SK-N-MC (cell line): ENCODE measurements at places on chromosomes 12 and 14.

DNA sequence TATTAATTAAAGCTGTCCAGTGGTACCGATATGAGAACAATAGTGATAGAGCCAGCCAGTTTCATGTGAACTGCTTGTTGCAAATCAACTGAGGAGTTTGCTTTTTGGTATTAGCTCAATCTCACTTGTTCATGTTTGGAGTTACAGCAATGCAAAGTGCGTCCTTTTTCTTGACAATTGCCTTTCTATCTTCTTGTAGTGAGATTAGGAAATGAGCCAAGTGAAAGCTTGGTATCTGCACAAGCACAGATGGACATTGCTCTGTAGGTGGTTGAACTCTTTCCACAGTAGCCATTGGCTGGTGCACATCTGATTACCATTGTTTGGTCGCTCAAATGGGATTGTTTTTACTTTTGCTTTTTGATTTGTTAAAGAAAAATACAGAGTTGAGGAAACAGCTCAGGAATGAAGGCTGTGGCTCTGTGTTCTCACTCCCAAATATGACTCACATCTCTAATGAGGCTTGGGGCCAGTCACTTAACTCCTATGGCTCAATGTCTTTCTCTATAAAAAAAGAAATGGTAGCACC, 241.4 kb downstream of the BMP4 start:
- no peak for DNase-seq

- DNase-seq = no peak
These were observed 117.6 kb downstream of the SUDS3 start for GRCh38 chr12:118493962-118494361.

DNA sequence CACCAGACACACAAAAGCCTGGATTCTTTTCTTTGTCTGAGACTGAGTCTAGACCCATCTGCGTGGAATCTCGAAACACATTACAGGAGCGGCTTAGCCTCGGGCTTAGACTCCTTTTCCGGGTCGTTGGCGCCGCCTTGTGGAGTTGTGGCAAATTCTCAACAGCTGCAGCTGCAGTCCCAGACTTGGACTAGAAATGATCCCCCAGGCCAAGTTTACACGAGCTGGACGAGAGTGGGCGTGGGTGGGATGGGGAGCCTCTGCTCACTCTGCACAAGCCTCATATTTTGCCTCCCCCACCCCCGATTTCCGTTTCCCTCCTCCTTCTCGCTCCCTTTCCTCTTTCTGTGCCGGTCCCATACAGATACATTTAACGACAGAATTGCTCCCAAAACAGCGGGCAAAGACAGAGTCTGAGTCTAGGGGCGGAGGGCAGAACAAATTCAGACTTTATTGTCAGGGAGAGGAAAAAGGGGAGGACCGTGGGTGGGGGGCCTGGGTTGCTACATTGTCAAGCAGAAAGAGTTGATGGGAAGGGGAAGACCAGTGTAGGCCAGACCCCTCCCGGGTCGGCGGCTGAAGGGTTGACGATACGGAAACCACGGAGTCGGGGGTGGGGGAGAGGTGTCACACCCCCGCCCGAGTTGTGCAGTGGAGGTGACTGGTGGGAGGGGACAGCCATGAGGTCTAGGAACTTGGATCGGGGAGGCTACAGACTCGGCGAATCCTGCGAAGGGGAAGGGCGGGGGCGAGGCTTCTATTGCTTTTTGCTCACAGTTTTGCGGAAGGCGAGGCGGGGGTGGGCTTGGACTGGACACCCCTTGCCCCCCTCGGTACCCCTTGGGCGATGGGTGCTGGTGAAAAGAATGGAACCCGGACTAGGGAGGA, 4.7 kb upstream of the GPR84 start:
- DNase-seq = peak; percentile 81

GRCh38 chr14:76844223-76844622, 18.0 kb downstream of the LRRC74A start:
- DNase-seq = no peak

- DNase-seq = peak; percentile 22
These were observed 345.6 kb downstream of the PAWR start for GRCh38 chr12:79344855-79345847.

- no peak for DNase-seq
These were observed 20.4 kb upstream of the AMIGO2 start for GRCh38 chr12:47100160-47100559.

GRCh38 chr14:64040044-64040443, 187.2 kb downstream of the SYNE2 start:
- no peak for DNase-seq

DNA sequence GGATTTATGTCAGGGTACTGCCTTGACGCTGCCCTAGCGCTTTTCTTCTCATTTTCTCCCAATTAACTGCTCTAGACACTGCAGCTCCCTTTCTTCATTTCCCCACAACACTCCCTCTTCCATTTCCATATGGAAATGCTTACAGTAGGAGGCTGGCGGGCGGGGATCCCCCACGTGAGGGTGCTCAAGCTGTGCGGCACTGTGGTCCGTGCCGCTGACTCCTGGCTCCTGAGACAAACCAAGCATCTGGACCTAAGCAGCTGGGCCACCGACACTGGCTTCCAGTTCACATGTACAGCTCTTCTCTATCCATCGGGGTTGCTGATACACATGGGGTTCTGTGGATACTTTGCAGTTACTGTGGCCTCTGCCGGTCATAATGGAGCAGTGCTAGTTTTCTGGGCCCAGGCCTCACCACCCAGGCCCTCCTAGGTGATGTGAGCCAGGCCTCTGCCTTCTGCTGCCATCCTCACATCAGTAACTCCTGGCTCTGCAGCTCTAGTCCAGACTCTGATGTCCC, 20.2 kb downstream of the TCHP start:
- DNase-seq = no peak

DNA sequence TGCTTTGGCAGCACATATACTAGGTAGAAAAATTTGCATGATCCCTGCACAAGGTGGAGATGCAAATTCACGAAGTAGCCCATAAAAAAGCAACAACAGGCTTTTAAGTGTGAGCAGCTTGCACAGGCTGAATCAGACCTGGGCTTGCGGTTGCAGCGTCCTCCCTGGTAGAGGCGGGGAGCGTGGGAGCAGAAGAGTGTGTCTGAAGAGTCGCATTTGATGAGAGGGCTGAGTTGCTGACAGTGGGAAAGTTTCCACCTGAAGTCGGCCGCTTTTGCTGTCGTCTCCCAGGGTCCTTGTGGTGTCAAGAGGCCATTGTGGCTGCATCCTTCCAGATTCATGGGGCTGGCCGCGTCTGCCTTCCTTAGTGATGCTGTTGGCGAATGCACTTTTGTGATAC, 6.2 kb downstream of the AACS start:
- DNase-seq = no peak

DNA sequence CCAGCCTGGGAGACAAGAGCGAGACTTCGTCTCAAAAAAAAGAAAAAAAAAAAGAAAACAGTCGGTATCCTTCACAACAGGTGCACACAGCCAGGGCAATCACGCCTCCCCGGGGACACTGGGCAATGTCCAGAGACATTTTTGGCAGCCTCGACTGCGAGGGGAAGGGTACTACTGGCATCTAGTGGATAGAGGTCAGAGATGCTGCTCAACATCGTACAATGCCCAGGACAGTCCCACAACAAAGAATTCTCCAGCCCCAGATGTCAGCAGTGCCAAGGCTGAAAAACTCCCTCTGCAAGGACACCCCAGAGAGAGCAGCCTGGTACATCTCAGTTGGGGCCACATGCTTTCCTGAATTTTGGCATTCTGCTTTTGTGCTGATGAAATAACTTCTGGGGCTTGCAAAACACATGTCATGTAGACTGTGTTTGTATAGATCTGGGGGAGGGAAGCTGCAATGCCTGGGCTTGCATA, 21.5 kb downstream of the ALDH2 start:
- DNase-seq = peak; percentile 52

DNA sequence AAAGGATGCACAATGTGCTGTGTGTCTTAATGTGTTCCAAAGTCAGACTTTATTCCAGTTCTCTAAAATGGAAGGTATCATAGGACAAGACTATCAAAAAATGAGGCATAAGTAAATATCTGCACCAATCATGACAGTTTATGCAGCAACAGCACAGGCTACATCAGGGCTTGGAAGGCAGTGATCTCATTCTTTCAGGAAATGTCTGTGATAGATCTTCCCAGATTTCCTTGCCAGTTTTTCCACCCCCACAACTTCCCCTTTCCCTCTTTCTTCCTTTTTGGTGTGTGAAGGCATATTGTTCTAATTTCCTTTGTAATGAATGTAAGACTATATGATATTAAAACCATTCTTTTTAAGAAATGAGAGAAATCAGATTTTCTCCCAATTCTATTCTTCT, 326.7 kb downstream of the ATP23 start:
- no peak for DNase-seq

DNA sequence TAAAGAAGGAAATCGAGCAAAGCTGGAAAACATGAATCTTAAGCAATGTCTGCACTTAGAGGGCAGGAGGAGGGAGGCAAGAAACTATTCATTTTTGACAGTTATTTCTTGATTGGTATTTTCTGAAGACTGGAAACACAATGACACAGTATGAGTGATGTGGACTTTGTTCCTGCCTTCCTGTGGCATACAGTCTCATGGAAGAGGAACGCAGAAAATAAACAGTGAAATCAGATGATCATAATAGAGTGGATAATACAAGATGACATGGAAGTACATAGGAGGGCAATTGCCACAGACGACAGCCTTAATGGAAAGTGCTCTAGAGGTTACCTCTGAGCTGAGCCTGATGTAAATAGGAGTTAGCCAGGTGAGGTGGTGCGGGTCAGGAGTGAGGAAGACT, 140.4 kb upstream of the MAX start:
- no peak for DNase-seq

DNA sequence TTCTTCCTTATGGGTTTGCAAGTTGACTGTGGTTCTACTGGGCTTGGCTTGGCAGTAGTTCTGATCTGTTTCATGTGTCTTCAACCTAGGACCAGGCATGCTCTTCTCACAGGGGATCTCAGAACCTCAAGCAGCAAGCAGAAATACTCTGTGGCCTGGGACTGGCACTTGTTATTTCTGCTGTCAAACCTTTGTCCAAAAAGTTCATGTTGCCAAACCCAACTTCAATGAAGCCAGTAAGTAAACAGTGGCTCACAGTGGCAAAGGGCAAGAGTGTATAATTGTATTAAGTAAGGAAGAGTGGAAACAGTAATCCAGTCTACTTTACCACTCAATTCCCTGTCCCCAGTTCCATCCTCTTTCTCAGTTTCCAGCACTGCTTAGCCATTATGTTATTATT, 15.7 kb upstream of the HMGA2 start:
- no peak for DNase-seq

DNA sequence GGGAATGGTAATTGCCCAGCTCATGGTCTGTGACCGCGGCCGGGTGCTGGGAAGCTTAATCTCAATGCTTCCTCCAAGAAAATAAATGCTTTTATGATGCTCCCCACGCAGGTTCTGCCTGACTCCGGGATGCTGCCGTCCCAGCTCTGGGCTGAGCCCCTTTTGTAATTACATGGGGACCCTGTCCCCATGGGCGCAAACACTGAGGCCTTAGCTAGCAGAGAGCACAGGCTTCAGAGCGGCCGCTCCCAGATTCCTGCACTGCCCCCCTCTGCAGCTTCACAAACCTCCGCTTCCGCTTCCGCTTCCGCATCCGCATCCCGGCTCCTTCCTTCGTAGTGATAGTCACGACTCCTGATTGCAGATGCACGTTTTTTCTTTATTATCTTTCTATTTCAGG, 129.5 kb downstream of the KIF26A start:
- DNase-seq = no peak

- no peak for DNase-seq
These were observed 43.9 kb downstream of the MVK start for GRCh38 chr12:109617491-109617890.

DNA sequence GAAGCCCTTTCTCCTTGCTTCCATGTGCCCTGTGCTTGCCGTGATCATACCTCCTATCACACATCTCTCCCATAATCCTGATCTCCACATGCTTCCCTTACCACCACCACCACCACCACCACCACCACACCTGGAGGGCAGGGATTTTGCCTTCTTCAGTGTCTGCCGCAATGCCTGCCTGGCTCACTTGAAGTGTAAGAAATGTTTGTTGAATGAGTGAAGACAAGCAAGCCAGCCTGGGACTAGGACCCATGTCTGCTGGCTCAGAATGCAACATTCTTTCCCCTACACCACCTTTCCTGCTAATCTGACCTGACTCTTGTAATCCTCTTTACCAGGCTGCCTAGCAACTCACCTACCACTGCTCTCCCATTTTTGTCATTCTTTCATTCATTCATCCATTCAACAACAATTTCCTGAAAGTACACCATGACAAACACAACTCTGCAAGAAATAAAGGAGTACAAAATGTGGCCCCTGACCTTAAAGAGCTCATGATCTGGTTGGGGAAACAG, 3.5 kb upstream of the NID2 start:
- DNase-seq = no peak

DNA sequence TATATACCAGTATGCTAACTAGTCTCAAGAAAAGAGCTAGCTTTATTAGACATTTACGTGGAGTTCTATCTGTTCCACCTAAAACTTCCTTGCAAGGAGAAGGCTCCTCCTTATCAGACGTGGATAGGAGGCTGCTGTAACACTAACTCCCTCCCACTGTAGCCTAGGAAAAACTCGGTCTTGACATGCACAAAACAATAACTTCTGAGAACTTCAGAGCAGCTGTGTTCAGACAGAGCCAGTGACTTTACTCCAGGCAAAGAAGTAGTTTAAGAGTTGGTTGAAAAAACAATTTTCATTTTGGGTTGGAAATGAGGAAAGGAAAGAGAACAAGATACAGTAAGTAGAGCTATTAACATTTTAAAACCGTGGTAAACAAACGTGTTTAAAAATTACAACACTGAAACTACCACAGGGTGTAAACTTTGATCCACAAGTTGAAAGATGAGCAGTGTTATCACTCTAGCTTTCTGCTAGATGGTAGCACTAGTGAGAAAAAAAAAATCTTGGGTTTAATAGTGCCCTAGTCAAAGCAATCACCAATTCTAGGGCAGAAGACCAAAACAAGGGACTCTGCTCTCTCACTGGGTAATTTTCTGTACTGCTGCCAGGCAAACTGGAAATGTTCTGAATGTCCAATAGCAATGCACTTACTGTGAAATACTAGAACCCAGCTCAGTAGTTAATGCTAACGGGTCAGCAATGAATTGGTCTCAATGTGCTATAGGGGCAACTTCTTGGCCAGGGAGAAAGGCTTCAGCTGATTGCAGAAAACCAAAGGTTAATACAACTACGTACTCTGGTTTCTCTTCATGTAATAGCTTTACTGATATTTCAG, 2.4 kb downstream of the ATF7 start:
- DNase-seq = no peak

DNA sequence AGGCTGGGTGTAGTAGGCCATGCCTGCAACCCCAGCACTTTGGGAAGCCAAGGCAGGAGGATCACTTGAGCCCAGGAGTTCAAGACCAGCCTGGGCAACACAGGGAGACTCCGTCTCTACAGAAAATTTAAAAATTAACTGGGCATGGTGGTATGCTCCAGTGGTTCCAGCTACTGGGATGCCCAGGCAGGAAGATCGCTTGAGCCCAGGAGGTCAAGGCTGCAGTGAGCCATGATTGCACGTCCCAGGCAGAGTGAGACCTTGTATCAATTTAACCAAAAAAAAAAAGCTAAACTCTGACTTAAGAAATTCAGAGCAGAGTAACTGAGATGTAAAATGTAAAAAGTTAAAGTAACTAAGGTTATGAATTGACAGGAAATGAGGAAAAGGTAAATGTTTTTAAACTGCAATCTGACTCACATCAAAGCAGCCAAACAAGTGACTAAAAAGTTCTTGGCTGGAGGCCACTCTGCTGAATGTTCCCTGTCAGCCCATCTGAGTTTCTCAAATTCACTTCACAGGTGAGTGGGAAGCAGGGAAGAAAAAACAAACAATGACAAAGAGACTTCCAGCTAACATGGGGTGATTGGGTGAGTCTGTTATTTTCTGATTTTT, 21.3 kb downstream of the PRKD1 start:
- no peak for DNase-seq
